ENCODE measurements at places on chromosomes 11 and 22.

GRCh38 chr11:267491-267994 lies 10.7 kb upstream of the NLRP6 start:
- peak; percentile 67 for DNase-seq

DNA sequence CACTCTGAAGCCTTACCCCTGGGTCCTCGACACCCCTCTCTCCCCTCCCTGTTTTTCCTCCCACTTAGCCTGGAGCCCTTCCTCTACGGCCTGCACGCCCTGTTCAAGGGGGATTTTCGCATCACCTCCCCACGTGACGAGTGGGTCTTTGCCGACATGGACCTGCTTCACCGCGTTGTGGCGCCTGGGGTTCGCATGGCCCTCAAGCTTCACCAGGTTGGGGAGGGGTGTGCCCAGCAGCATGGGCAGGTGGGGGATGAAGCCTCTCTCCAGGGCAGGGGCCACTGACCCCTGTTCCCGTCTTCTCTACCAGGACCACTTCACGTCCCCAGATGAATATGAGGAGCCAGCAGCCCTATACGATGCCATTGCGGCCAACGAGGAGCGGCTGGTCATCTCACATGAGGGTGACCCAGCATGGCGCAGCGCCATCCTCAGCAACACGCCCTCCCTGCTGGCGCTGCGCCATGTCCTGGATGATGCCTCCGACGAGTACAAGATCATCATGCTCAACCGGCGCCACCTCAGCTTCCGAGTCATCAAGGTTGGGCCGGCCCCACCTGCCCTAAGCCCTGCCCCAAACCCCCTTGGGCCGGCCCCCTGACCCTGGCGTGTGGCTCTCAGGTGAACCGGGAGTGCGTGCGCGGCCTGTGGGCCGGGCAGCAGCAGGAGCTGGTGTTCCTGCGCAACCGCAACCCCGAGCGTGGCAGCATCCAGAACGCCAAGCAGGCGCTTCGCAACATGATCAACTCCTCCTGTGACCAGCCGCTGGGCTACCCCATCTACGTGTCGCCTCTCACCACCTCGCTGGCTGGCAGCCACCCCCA lies 2.8 kb upstream of the SIPA1 start:
- no peak for DNase-seq

- DNase-seq = no peak
These were observed 8.4 kb downstream of the DAGLA start for GRCh38 chr11:61688365-61689163.

DNA sequence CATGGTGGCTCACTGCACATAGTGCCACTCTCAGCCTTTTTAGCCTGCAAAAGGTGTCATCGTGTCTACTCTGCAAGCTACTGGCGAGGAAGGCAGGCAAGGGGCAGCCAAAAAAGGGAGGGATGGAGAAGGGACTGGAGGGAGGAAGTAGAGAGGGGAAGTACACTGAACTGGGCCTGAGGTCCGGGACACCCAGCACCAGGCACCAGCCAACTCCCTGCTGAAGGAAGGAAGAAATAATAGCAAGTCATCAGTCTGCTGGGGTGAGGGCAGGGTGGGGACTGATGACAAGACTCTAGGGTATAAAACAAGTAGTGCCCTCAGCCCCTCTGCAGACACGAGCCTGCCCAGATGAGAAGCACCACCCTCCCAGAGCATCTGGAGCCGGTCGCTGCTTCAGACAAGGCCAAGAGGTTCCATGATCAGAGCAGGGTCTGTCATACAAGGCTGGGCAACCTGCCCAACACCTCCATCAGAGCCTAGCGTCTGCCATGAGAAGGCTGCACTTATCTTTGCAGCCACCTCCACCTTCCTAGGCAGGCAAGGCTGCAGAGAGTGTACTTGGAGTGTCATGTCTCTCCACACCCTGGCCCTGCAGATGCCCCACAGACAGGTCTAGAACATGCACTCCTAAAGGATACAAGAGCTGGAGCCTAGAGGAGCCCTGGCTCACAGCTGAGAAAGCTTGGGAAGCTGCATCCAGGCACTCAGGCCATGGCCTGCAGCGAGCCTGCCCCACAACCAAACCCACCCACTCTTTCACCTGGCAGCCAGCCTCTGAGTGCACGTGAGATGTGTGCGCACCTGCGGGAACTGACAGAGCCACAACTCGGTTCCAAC lies 9.0 kb upstream of the COMT start:
- DNase-seq = no peak

GRCh38 chr11:95739108-95739938 lies 50.3 kb downstream of the FAM76B start:
- DNase-seq = no peak

- DNase-seq = no peak
These were observed 413.4 kb downstream of the MN1 start for GRCh38 chr22:27388090-27388600.

GRCh38 chr11:126115816-126116331 lies 53.2 kb upstream of the CDON start:
- no peak for DNase-seq

DNA sequence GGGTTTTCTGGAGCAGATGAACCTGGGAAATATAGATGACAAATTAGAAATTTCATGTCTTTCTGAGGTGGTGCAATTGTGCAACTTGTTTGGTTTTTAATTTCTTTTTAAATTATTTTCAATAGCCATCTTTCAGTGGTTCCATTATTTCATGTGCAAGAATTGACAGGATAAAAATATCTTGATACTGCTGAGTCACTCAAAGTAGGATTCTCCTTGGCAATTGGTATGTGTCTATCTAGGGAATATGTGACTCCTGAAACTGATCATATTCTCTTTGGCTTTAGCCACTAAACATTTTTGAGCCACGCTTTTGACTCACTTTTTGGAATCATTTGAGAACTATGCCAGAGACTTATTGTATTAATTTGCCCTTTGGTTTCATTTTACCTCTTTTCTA lies 331.5 kb downstream of the KCNA4 start:
- no peak for DNase-seq

- no peak for DNase-seq
These were observed 62.2 kb upstream of the INCENP start for GRCh38 chr11:62061356-62062222.

DNA sequence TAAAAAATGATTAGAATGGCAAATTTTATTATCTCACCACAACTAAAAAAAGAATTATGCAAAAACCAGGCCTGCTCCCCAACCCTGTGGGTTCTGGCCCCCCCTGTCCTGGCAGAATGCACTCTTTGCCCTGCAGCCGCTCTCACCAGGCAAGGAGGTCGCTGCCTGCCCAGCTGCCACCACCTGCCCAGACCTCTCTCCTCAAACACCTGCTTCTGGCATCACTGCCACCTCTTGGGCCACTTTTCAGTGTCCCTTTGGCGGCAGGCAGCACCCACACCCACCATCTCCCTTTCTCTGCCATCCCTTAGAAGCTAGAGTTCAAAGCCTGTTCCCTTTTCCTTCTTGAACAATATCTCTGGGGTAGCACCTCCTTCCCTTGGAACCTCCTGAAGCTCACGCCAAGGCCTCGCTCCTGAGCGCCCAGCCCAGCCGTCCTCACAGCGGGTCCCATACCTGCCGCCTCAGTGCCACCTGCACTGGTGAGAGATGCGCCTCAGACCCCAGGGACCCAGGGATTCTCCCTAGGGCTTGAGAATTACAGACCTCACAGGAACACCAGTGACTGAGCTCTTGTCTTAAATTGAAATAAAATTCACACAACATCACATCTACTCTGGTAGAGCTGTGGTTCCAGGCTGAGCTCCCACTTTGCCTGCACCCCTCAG lies 44.6 kb downstream of the SGSM3 start:
- no peak for DNase-seq

- DNase-seq = no peak
These were observed 41.2 kb upstream of the LYVE1 start for GRCh38 chr11:10609636-10610035.

DNA sequence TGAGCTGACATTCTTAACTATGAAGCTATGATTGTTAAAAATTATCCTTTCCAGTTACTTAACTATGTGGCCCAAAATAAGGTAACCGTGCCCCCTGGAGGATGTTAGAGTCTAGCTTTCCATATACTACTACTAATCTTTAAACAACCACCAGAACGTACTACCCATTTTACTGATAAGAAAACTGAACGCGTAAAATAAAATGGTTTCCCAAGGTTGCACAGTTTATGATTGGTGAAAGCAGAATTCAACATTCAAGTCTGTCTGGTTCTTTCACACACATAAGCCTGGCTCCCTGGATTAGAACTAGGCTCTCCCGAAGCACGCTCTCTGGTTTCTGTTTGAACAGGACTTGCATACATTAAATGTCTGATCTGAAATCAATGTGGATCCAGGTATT lies 437.8 kb upstream of the CCDC90B start:
- DNase-seq = peak; percentile 4

DNA sequence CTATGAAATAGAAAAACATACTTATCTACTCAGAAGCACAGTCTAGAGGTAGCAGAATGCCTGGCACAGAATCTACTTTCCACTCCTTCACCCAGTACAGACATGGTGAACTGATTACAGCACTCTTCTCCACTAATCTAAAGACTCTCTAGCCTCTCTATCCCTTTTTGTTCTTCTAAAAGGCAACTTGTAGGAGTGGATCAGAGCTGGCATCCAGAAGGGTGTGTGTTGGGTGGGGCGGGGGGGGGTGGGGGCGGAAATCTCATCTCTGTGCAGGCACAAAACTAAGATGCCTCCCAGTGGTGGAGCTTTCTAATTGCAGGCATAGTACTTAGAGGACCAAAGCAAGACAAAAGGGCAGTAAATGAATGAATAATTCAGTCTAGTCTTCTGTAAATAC lies 11.5 kb upstream of the EMID1 start:
- no peak for DNase-seq

- DNase-seq = no peak
These were observed 44.0 kb upstream of the OPCML start for GRCh38 chr11:133576351-133576750.

DNA sequence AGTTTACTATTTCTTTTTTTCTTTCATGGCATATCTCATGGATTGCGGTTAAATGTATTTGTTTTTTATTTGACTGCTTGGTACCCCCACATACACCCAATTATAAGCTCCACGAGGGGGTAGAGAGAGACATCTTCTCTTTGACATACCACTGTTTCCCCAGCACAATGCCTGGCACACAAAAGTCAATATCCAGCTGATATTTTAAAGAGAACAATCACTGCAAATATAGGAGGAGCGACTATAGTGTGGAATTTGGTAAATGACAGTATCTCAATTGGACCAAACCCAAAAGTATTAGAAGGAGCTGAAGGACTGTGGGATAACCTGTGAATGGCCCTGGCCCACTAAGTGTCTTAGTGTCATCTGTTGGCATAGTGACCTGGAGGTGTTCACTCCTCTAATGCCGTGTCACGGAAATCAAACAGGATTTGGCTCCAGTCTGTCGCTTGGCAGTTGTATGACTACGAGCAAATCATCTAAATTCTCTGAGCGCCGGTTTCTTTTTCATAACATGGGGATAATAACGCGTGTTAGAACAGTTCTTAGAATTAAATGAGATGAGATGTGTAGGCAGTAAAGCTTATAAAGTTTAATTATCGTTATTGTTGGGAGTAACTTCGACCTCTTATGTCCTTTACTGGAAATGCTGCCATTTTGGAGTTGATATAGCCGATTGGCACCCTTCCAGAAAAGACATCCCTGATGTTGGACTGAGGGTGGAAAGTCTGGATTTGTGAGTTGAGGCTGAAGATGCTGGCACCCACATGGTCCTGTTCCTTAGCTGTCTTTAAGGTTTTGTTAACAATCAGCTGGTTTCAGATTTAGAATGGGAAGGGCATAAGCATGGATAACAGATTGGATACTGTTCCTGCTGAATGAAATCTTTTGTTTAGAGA lies 144.5 kb downstream of the DBX1 start:
- no peak for DNase-seq

GRCh38 chr11:109443052-109443451 lies 21.1 kb downstream of the C11orf87 start:
- no peak for DNase-seq

- no peak for DNase-seq
These were observed 655.9 kb upstream of the TENM4 start for GRCh38 chr11:80096736-80097135.

All from CD4-positive, alpha-beta memory T cell (primary cell).